ENCODE measurements at places on chromosomes 3 and 15.

DNA sequence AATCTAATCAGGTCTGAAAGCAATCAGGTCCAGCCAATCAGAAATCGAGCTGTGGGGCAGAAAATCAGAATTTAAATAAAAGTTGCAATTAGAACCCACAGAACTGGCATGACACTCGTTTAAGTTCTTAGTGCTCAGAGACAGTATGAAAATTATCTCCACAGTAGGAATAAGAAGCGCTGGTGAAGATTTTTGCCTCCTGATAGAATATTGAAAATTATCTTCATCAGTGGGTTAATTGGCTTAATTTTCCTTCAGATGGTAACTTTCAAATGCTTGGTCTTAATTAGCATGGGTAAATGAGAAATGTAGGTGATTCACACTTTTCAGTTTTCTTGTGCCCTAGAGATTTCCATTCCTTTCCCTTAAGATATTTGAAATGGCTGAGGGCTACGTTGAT is 109.1 kb upstream of the MDFIC2 start:
- DNase-seq: no peak

DNA sequence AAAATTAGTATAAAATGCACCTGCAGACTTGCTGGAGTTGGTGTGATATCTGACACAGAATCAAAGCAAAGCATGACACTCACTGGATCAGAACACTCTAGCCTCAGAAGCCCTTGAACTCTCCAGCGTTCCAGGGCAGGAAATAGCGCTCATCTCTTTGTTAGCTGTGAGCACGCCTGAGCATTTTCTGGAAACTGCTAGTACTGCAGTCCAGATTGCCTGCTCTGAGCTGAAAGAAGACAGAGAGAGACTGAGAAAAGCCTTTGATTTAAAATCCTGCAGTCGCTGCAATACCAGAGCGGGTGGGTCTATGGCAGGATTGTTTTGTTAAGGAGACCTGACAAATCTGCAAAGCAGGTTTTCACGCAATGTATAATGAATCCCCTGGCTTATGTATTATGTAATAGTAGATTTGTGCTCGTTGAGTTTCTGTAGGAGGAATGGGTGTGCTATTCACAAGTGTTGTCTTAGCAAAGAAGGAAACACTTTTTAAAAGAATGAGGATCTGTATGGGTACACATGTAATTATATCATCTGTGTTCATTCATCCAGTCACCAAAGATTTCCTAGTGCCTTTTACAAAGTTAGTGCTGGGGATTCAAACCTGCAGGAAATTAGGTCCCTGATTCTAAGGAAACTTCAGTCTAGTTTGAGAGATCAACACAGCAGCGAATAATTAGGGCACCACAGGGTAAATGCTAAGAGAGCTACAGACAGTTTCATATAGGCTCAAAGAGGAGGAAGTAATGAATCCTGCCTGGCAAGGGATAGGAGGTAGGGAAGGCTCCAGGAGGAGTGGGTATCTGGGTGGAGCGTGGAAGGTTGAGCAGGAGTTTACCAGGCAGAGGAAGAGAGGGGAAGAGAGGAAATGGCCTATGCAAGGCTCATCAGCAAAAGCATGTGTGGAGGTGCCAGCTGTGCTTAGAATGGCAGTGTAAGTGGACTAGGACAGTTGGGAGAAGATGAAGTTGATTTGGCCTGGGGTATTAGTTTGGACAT is 26.1 kb upstream of the MGLL start:
- no peak for DNase-seq

DNA sequence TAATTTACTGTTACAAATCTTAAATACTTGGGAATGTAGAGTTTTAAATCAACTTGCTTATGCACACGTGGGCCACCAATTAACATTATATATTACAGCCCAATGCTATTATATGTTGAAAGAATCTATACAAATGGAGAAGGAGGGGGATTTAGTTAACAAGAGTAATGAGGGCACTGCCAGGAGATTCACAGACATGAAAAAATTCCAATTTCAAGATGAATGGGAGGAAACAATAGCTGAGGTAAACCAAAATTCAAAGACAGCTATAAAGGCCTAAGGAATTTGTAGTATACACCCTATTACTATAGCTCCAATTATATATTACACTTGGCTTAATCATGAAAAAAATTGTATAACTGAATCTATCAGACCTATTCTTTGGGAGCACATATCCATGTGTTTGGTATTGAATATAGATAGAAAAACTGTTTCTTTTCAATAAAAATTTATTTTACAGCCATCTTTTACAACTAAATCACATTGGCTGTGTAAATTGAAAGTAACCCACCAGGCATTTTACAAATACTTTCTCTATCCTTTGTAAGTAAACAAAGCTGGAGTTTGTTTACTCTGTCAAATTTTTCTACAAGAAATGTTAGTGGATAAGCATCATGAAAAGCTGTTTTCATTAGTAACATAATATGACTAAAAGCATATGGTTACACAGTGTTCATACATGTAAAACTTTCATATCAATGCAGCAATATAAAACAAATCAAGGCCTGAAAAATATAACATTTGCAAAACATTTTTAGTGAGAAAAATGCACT is 1045.8 kb downstream of the ROBO1 start:
- DNase-seq: no peak

GRCh38 chr15:77855871-77856270 is 221.6 kb downstream of the TBC1D2B start:
- DNase-seq: no peak

- DNase-seq: no peak
Observed at GRCh38 chr3:127258733-127259132, 29.1 kb downstream of the PRR20G start.

DNA sequence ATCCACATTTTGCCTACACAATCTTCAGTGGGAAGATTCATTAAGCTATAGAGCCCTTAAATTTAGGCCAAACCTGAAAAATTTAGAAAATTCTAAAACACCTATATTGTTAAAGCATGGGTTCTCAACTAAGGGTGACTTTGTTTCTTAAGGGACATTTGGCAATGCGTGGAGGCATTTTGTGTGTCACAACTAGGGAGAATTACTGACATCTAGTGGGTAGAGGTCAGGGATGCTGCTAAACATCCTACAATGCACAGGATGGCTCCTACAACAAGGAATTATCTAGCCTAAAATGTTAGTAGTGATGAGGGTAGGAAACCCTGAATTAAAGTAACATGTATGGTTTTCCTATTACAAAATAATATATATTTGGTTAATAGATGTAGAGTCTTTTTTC is 55.8 kb downstream of the TBC1D5 start:
- DNase-seq: no peak

- no peak for DNase-seq
Observed at GRCh38 chr15:47778263-47778770, 61.0 kb downstream of the SEMA6D start.

GRCh38 chr3:41290736-41291135 is 91.4 kb downstream of the CTNNB1 start:
- DNase-seq: no peak

- no peak for DNase-seq
Observed at GRCh38 chr3:177538048-177538749, 340.9 kb upstream of the TBL1XR1 start.

DNA sequence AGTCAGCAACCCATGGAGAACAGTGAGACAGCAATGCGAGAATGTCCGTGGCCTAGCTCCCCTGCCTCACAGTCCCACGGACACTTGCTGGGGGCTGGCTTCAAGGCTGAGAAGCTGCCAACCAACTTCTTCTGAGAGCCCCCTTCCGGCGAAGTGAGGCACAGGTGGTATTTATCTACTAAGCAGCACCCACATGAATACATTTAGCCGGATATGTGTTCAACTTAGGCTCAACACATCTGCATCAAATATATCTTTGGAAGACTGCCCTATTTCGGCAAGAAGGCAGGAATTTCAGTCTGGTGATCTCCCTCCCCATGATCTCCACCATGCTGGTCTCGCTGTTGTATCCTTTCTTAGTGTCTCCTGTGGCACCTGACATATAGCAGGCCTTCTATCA is 340.9 kb upstream of the NR2E3 start:
- DNase-seq: no peak

- no peak for DNase-seq
Observed at GRCh38 chr3:136390574-136390973, 140.4 kb downstream of the PCCB start.

GRCh38 chr15:43735416-43735815 is 10.8 kb upstream of the PDIA3 start:
- no peak for DNase-seq

GRCh38 chr3:12237912-12238650 is 50.8 kb upstream of the PPARG start:
- DNase-seq: no peak

DNA sequence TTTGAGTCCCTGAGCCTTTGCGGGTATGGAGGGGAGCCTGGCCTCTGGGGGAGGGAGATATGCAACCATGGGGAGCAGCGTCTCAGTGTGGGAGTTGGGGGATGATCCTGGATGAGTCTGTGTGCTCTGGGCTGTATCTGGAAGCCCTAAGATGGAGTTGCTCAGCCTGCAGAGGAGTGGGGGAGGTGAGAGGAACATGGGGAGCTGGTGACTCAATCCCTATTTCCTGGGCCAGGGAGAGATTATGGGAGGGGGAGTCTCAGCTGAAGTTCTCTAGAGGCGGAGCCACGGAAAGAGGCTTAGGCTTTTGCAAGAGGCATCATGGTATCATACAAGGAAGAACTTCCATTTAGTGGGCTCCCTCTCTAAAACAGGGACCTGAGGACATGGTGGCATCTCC is 59.5 kb upstream of the TMEM115 start:
- DNase-seq: no peak

DNA sequence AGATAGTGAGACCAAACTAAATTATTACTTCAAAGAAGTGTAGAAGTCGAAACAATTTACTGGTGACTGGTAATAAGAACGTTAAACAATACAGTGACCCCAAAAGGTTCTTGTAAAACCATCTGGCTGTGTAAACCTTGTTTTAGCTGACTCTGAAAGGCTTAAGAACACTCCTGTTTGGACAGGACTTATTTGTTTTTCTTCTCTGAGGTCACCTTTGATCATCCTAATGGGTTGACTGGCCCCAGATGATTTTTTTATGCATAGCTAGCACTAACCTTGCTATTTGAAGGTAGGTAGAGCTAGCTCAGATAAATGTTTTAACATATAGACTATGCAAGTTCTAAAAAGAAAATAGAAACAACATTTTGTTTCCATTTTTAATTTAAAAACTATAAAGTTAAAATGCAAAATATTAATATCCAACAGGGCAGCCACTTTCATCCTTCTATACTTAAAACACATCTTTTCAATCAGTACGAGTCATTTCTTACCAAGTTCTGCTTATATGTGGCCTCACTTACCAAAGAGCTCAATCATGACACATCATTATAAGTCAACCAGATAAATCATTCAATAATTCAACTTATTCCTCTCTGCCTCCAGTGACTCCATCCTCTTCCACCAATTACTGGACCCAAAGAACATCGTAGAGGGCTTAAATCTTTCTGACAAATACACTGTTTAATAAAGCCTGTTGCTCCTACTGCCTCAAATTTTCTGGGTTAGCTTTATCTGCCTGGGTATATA is 158.8 kb downstream of the SSR3 start:
- no peak for DNase-seq

GRCh38 chr15:57572468-57572867 is 19.2 kb upstream of the MYZAP start:
- no peak for DNase-seq

DNA sequence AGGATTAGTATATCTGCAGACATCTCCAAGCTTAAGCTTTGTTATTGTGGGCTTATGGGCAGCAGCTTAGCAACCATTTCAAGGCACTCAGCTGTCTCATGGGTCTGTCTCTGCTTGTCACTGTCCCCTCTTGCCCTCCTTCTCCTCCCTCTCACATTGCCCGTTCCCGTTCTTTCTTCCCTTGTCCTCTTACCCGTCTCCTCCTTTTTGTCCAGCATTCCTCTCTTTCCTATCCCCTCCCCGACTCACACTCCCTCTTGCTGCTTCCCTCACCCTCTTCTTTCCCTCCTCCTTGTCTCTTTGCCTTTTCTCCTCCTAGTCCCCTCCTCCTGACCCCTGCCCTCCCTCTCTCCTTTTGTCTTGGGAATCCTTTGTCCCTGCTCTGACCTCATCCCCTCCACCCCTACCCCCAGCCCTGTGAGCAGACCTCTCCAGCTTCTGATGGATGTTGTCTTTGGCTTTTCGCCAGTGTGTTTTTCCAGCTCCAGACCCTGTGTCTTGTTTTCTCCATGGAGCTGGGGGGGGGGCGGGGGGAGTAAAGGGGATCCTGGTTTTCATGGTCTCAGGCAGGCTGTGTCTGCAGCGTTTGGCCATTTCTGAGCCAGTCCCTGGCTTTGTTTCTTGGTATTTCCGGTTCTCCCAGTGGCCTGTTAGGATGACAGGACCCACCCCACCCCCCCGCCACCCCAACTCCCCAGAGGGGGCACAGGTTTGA is 47.9 kb upstream of the TRAK1 start:
- DNase-seq: no peak

GRCh38 chr3:72290859-72291638 is 506.1 kb upstream of the PROK2 start:
- DNase-seq: no peak

GRCh38 chr3:189395825-189396224 is 224.1 kb downstream of the TPRG1 start:
- DNase-seq: no peak
